ENCODE measurements at places on chromosomes 5 and 9.

GRCh38 chr9:135960411-135961276 is 529 bp downstream of the UBAC1 start:
- no peak for DNase-seq

DNA sequence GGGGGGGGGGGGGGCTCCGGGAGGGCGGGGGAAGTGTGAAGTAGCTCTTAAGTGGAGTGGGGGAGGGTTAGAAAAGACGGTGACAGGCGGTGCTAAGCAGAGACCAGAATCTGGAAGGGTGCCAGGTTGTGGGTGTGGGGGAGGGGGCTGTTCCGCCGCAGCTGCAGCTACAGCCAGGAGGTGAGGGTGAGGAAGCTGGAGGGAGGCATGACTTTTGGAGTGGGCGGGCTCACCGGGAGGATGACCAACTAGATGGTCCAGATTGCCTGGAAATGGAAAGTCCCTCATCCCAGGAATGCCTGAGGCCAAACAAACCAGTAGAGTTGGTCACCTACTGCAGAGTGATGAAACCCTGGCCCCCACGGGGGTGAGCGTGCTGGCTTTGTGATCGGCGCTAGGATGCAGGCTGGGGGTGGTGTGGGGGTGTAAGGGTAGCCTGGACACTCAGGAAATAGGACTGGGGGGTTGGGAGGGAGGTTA is 158.1 kb upstream of the SHB start:
- peak; percentile 4 for DNase-seq

GRCh38 chr5:168646335-168646734 is 67.2 kb upstream of the PANK3 start:
- DNase-seq = no peak

DNA sequence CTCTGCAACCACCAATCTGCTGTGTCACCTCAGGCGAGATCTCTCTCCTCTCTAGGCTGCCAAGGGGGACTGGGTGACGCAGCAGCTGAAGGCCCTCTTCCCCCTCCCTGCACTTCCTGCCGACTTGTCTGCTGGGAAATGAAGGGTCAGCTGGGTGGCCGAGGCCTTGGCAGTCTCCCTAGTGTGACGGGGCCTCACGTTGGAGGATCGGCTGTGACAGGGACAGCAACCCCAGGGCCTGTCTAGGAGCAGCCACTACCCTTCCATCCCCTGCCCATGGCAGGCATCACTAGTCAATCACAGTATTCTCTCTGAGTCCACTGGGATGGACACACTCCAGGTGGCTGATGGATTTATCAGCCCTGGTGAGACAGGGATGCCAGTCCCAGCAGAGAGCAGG is 107.3 kb upstream of the SARDH start:
- no peak for DNase-seq

GRCh38 chr5:74294231-74294705 is 346.3 kb downstream of the ENC1 start:
- DNase-seq = no peak

All from activated CD4-positive, CD25-positive, alpha-beta regulatory T cell treated with anti-CD3 and anti-CD28 coated beads, Interleukin-2, amount 50 U/mL, for 16 hours (primary cell).